WTC11 (cell line): ENCODE measurements at places on chromosomes 2 and 18.
A peak's percentile ranks its signal among the peaks of the same experiment; 100 is the strongest.

GRCh38 chr2:98438190-98439133 is 6.2 kb upstream of the INPP4A start:
- no peak overlapping the region for H3K27ac ChIP-seq
- no peak for DNase-seq
- no peaks in the 10 kb centered on the region; the same call in 1 of the 2 replicates for H3K27me3 ChIP-seq

- no peak for DNase-seq
- no peaks in the 10 kb centered on the region for H3K36me3 ChIP-seq
- no peaks in the 10 kb centered on the region for H3K27me3 ChIP-seq
- H3K4me3 ChIP-seq: no peak overlapping the region
- no peak overlapping the region for H3K27ac ChIP-seq
Measured at GRCh38 chr2:196225213-196225612, 53.8 kb upstream of the STK17B start.

DNA sequence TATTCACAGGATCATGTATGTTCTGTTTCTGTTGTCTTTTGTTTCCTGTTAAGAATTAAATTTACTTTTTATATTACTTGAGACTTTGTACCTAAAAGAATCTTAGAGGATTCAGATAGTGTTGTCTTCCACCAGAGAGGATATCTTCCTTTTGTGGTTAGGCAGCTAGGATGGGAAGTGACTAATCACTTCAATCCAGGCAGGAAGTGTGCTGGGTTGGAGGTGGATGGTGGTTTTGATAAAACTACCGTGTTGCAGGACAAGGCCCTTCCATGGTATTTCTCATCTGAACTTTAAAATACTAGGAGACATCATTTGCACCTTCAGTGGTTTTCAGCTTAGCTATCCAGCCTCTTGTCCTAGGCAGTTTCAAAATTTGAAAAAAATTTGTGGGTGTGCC is 728.6 kb upstream of the CDH2 start:
- no peak overlapping the region for H3K27ac ChIP-seq
- no peak overlapping the region for H3K4me3 ChIP-seq
- H3K36me3 ChIP-seq: 0 out of 2 replicates have a peak, but pooled peaks cover 3% of the 10 kb centered on the region
- peaks cover 20% of the 10 kb centered on the region for H3K4me1 ChIP-seq

DNA sequence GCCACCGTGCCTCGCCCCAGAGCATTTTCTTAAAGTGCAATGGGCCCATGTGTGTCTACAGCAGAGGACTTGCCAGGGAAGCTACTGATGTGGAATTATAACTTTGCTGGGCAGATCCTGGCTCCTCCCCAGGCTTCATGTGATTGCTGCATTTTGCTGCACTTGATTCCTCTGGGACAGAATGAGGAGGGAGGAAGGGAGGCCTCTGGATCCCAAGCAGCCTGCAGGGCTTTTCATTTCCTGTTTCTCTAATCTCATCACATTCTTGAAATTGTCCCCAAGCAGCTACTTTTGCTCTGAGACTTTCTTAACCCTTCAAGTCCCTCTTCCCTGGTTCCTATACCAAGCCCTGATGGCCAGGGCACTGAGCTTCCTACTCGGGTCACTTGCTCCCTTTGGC is 134.4 kb upstream of the SEC11C start:
- H3K4me1 ChIP-seq: peaks cover 38% of the 10 kb centered on the region
- peaks cover 3% of the 10 kb centered on the region; the same call in 1 of the 2 replicates for H3K36me3 ChIP-seq
- no peaks in the 10 kb centered on the region; the same call in 1 of the 2 replicates for H3K27me3 ChIP-seq
- DNase-seq: no peak
- H3K4me3 ChIP-seq: no peak overlapping the region

- DNase-seq: no peak
- H3K4me3 ChIP-seq: peak overlapping the region; percentile 62
- H3K27me3 ChIP-seq: peaks cover 69% of the 10 kb centered on the region
Measured at GRCh38 chr2:100818003-100818605, 1.8 kb upstream of the NPAS2 start.

DNA sequence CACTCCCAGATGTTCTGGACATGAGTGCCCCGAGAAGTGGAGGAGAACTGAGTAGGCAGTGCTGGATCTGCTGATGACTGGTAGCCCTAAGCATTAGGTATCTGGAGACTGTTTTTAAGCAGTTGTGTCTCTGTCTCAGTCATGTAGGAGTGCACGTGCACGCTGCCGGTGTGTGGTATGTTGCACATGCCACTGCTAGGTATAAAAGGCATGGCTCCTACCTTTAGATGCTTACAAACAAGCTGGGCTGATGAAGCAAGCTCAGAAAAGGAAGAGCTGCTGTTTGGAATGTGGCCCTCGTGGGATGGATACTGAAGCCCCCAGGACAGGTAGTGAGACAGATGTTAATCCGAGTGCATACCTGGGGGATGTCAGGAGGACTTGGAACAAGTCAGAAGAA is 49.1 kb downstream of the HK2 start:
- no peak overlapping the region for H3K4me3 ChIP-seq
- H3K27ac ChIP-seq: no peak overlapping the region
- DNase-seq: no peak
- no peaks in the 10 kb centered on the region for H3K27me3 ChIP-seq
- H3K36me3 ChIP-seq: peaks cover 97% of the 10 kb centered on the region

GRCh38 chr18:11105463-11105862 is 43.9 kb downstream of the PIEZO2 start:
- no peak for DNase-seq
- no peaks in the 10 kb centered on the region for H3K4me1 ChIP-seq
- H3K36me3 ChIP-seq: no peaks in the 10 kb centered on the region; the same call in 1 of the 2 replicates
- H3K27ac ChIP-seq: no peak overlapping the region

- H3K36me3 ChIP-seq: no peaks in the 10 kb centered on the region
- no peak for DNase-seq
- peaks cover 47% of the 10 kb centered on the region for H3K4me1 ChIP-seq
- H3K4me3 ChIP-seq: peak overlapping the region; percentile 96
- no peak overlapping the region for H3K27ac ChIP-seq
Measured at GRCh38 chr2:221568299-221568698, 3.8 kb downstream of the EPHA4 start.

GRCh38 chr18:57780318-57780705 is 22.8 kb downstream of the ATP8B1 start:
- H3K27ac ChIP-seq: 0 out of 2 replicates have a peak overlapping the region, but pooled peaks have one; percentile 94
- H3K4me3 ChIP-seq: no peak overlapping the region
- H3K4me1 ChIP-seq: peaks cover 36% of the 10 kb centered on the region
- DNase-seq: no peak
- H3K27me3 ChIP-seq: no peaks in the 10 kb centered on the region
- H3K36me3 ChIP-seq: peaks cover 3% of the 10 kb centered on the region; the same call in 1 of the 2 replicates

DNA sequence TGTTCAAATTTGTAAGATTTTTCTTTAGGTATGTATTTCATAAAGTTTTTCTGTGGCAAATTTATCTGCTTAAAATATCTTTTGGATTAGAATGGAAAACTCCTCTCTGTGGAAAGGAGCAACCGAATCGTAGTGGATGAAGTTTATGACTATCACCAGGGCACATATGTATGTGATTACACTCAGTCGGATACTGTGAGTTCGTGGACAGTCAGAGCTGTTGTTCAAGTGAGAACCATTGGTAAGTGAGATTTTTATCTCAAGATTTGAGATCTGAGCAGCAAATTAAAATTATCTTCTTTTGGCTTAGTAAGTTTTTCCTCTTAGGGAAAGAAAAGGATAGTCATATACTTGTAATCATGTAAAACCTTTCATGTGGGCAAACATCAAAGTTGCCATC is 14.2 kb downstream of the IL18RAP start:
- no peaks in the 10 kb centered on the region; the same call in 1 of the 2 replicates for H3K27me3 ChIP-seq
- H3K36me3 ChIP-seq: no peaks in the 10 kb centered on the region
- no peak overlapping the region for H3K4me3 ChIP-seq
- H3K4me1 ChIP-seq: no peaks in the 10 kb centered on the region
- H3K27ac ChIP-seq: no peak overlapping the region

DNA sequence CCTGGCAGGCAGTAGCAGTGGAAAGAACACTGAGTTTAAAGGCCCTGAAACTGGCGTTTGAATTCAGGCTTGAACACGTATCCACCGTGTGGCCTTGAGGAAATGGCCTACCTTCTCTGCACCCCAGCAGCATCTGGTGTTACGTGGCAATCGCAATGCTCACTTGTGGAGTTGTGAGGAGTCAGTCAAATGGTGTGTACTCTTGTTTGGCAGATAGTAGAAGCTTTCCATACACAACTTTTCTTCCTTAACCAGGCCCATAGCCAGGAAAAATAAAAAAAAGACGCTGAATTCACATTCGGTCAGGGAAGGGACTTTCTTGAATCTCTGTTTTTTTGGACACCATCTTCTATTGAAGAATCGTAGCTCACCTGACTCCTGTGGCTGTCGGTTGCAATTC is 1101.5 kb upstream of the KLHL29 start:
- H3K27ac ChIP-seq: no peak overlapping the region
- no peak overlapping the region for H3K4me3 ChIP-seq
- H3K4me1 ChIP-seq: no peaks in the 10 kb centered on the region
- DNase-seq: no peak
- no peaks in the 10 kb centered on the region for H3K27me3 ChIP-seq

DNA sequence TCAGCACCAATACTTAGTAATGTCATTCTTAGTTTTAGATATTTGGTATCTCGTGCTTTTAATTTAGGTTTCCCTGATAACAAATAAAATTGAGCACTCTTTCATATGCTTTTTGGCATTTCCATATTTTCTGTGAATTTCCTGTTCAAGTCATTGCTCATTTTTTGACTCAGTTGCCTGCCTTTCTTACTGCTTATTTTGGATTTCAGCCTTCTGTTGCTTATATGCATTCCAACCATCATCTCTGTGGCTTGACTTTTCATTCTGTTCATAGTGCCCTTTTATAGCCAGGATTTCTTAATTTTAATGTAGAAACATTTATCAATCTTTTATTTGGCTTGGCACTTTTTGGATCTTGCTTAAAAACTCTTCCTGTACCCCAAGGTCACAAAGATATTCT is 14.5 kb upstream of the KIF3C start:
- H3K27me3 ChIP-seq: no peaks in the 10 kb centered on the region
- H3K4me3 ChIP-seq: no peak overlapping the region
- no peak for DNase-seq
- H3K4me1 ChIP-seq: peaks cover 4% of the 10 kb centered on the region
- no peaks in the 10 kb centered on the region for H3K36me3 ChIP-seq

DNA sequence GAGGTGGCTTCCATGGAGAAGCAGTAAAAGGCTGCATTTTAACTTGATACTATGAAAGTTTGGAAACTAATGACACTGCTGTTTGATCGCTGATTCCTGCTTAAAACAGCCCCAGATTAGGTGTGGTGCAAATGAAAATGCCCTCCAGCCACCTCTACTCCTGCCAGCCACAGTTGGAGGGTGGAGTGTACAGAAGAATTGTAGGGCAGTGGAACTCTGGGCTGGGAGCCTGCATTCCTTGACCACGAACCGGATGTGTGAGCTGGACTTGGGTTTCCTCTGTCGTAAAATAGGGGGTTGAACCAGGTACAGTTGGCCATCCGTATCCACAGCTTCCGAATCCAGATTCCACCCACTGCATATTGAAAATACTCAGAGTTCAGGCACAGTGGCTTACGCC is 84.6 kb upstream of the RFX8 start:
- peaks cover 6% of the 10 kb centered on the region for H3K4me1 ChIP-seq
- H3K27ac ChIP-seq: no peak overlapping the region
- H3K4me3 ChIP-seq: no peak overlapping the region
- H3K36me3 ChIP-seq: no peaks in the 10 kb centered on the region
- DNase-seq: no peak

GRCh38 chr2:144707736-144708326 is 187.9 kb upstream of the ZEB2 start:
- H3K4me3 ChIP-seq: no peak overlapping the region
- no peaks in the 10 kb centered on the region for H3K36me3 ChIP-seq
- DNase-seq: no peak
- no peaks in the 10 kb centered on the region; the same call in none of the 2 replicates for H3K27me3 ChIP-seq
- H3K27ac ChIP-seq: no peak overlapping the region

- no peak overlapping the region for H3K27ac ChIP-seq
- peaks cover 3% of the 10 kb centered on the region; the same call in 1 of the 2 replicates for H3K27me3 ChIP-seq
- H3K4me3 ChIP-seq: no peak overlapping the region
- no peak for DNase-seq
Measured at GRCh38 chr2:236629961-236630872, 60.6 kb downstream of the ACKR3 start.

DNA sequence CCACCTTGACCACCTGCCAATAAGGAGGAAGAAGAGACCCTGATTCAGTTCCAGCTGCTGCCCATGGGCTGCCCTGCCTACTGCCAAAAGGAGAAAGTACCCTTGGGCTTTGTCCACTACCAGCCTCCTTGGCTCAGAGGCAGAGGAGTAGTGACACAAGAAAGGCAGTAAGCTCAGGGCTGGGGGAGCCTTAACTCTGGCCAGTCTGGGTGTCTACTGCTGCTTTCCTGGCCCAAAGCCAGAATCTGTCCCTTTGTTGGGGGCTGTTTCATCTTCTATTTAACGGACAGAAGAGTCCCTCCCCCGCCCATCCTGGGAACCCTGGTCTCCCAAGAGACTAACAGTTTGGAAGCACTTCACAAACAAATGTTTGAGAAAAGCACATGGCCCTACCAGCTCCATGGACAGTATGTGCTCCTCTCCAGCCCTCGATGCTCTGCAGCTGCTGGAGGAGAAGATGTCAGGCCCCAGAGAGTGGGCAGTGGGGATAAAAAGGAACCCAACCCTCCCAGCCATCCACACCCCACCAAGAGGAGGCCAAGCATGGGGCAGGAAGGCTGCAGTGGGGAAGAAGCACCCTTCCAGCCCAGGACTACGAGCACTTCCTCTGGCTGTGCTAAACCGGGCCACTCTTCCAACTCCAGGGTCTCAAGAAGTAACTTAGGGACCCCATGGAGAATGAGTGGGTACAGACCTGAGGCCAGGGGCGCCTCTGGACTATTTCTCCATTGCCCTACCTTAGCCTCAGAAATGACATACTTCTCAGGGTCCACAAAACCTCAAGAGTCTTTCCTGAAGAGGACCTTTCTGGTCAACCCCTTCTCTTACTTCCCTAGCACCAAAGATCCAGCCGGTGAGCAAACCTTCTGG is 1.2 kb downstream of the ATG9A start:
- peaks cover 47% of the 10 kb centered on the region for H3K36me3 ChIP-seq
- DNase-seq: no peak
- peak overlapping the region; percentile 69 for H3K4me3 ChIP-seq
- H3K27me3 ChIP-seq: no peaks in the 10 kb centered on the region

DNA sequence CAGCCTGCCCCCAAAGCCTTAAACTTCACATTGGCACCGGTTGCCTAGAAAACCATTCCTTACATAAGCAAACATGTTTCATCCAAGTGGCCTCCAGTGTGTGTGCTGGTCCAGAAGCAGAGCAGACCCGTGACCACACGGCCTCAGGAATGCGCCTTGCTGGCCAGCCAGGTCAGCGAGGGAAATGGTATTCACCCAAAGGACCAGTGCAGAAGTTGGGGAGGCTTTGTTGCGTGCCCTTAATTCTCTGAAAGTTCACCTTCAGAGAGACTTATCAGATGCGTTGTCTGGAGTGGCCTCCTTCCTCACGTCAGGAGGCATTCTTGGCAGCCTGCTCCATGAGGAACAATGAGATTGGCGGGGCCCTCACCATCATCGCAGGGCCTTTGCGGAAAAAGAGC is 25.9 kb downstream of the NRP2 start:
- H3K27ac ChIP-seq: no peak overlapping the region
- H3K4me3 ChIP-seq: no peak overlapping the region
- no peak for DNase-seq
- H3K4me1 ChIP-seq: peaks cover 30% of the 10 kb centered on the region
- no peaks in the 10 kb centered on the region for H3K36me3 ChIP-seq
